ENCODE measurements at places on chromosomes 13 and 19. TPM values are rescaled to one million over a fixed set of nuclear protein-coding genes. Genes with fewer than 3 reads are reported as not detected.

The PRR22 gene
- total RNA-seq, result 0.84 TPM

DNA sequence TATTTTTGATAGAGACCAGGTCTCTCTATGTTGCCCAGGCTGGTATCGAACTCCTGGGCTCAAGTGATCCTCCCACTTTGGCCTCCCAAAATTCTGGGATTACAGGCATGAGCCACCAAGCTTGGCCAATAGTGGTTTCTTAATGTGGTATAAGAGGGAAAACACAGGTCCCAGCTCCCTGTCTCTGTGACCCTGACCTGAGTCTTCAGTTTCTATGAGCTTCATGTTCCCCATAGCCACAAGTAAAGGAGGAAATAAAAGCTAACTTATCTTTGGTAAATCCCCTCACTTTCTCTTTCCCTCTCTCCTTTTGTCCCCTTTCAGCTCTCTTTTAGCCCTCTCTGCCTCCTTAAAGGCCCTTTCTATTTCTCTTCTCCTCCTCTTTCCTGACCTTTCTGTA is 50.3 kb downstream of the ABCC4 start:
- DNase-seq, result no peak

DNA sequence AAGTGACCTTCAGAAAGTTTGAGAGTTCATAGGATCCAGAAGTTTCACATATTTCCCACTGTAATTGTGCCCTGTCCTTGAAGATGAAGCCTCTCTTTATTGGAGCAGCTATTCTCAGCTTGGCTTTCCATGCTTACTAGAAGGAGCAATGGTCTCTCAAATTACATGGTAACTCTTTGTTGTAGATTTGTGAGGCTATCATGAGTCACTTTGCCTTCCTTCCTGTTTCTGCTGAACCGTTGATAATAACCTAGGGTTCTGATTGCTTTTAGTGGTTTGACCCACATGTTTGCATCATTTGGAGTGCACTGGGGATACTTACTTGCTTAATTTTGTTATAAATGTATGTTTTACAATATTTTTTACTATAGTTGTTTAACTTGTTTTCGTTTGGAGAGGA is 772.9 kb upstream of the SLITRK6 start:
- DNase-seq, result no peak

- no peak for DNase-seq
Observed at GRCh38 chr13:78787190-78787589, 128.2 kb upstream of the OBI1 start.

DNA sequence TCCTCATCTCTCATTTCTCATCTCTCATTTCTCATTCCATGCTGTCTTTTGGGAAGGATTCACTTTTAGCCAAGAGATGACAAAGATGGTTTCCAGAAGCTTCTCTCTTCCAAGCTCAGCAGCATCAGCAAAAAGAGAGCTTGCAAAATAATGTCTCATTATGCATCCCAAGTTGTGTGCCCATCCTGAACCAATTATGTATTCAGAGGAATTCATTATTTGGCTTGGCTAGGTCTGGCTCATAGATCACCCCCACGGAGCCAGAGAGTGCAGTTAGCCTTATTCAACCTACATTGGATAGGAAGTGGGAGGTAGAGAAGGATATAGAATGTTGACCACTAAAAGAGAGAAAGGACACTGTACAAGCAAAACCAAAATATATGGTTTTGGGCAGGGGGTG is 5.4 kb upstream of the OLFM2 start:
- no peak for DNase-seq

DNA sequence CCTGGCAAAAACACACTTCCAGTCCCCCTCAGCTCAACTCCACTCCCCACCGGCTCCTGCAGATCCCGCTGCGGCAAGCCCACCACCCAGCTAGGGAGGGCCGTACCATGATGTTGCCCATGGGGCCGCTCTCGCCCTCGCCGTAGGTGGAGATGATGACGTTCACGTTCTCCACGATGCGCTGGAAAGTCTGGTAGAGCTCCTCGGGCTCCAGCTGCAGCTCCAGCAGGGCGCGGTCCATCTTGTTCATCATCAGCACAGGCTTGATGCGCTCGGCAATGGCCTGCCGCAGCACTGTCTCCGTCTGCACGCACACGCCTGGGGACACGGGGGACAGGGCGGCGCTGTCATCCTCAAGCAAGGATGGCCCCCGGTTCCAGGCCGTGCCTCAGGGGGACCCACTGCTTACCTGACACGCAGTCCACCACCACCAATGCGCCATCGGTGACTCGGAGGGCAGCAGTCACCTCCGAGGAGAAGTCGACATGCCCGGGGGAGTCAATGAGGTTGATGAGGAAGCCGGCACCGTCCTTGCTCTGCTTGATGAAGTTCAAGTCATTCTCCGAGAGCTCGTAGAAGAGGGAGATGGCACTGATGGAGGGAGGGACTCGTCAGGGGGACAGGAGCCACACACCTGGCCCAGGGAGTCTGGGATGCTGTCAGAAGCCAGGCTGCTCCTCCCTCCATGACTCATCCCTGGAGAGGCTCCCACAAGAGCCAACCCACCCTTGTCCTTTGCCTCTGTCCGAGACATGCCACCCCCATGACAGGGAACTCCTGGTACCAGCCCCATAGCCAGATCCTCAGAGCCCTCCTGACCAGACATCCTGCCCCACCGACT is 2.3 kb downstream of the EEF2 start:
- no peak for DNase-seq
